Right ventricle myocardium inferior (tissue), 1 donor: ENCODE measurements at places on chromosomes 7 and 10.

- DNase-seq = no peak
Measured at GRCh38 chr10:53601260-53601875, 828.8 kb upstream of the MBL2 start.

DNA sequence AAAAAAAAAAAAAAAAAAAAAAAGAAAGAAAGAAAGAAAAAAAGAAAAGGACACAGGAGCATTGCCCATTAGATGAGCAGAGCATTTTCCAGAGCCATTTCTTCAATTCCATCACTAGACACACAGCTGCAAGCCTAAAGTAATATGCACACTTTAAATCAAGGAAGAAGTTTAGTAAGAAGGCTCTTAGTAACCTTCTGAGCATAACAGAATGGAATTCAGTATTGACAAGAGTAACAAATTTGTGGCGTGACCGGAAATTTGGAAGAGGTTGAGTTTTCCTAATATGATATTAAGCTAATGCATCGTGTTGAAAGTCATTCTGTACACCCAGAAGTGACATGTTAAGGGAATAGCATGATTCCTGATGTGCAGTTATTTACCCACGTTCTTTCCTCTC is 35.3 kb downstream of the SMURF1 start:
- DNase-seq = no peak

DNA sequence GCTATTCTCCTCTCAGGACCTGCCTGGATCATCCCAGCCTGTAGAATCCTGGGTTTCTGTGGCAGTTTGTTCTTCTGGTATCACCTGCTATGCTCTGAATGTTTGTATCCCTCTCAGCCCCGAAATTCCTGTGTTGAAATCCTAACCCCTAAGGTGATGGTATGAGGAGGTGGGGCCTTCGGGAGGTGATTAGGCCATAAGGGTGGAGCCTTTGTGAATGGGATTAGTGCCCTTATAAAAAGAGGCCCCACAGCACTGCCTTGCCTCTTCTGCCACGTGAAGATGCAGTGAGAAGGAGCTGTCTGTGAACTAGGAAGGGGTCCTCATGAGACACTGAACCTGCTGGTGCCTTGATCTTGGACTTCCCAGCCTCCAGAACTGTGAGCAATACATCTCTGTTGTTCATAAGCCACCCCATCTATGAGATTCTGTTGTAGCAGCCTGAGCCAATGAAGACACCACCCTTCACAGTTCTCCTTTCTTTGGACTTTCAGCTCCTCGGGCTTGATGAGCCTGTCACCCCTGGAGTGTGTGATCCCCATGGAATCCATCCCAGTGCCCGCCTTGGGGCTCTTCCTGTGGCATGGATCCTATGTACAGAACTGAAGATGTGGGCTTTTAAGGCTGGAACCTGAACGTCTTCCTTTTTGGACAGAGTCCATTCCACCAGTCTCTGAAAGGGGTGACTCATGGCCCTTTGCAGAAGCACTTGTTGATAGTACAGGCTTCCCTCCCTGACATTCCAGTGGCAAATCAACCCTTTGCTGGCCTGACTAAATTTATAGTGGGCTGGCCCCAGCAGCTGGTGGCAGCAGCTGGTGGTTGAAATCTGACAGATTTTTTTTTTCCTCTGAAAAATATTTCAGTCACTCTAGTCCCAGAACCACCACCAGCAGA is 138.0 kb downstream of the TACC2 start:
- no peak for DNase-seq

GRCh38 chr7:107687656-107688055 is 27.0 kb downstream of the SLC26A4 start:
- no peak for DNase-seq

DNA sequence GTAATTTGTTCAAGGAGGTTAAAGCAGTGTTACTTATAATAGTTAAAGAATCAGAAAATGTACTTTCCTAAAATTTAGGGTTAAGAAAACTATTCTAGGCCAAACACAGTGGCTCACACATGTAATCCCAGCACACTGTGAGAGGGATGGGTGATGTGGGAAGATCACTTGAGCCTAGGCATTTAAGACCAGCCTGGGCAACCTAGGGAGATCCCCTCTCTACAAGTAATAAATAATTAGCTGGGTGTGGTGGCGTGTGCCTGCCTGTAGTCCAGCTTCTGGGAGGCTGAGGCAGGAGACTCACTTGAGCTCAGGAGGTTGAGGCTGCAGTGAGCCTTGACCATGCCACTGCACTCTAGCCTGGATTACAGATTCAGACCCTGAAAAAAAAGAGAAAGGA is 3.6 kb upstream of the STEAP2 start:
- no peak for DNase-seq

GRCh38 chr10:110903280-110904278 is 15.4 kb downstream of the BBIP1 start:
- no peak for DNase-seq

DNA sequence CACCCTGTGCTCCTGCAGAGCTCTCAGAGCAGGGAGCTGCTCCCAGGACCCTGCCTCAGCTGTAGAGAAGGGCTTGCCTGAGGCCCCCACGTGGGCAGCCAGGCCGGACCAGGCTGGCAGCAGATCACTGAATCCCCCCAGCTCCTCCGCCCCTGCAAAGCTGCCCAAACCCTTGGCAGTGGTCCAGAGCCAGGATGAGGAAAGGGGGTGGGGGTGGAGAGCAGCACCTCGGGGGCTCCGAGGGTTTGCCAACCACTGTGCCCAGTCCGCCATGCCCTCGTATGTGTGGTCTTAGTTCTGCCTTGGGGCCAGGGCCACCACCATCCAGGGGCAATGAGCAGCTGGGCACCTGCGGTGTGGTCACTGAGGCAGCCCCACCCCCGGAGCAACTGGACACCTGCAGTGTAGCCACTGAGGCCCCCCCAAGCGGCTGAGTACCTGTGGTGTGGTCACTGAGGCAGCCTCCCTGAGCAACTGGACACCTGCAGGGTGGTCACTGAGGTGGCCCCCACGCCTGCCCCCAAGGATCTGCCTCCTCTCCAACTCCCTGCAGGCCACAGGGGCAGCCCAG is 90.8 kb downstream of the TCERG1L start:
- no peak for DNase-seq

DNA sequence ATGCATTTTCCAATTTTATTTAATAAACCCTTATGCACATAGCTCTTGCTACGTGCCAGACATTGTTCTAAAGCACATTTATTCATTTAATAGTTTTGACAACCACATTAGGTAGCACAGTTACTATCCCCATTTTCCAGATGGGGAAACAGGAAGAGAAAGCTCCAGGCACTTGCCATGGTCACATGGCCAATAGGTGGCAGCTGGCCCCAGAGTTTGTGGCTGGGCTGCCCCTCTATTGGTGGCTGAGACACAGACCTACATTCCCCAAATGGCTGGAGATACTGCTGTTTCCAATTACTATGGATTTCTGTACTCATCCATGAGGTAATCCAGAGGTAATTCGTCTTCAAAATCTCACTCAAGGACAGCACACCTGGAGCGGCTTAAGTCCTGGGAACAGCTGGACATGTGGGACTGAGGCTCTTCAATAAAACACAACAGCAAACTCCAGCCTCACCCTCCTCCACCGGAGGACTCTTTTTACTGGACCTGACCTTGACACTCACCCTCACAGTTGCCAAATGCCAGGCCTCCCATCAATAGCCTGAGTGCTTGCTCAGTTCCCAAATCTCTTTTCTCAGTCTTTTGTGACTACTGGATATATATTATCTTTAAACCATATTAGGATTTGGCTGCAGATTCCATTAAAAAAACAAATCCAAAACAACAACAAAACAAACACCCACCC is 106.1 kb downstream of the CLEC2L start:
- DNase-seq = no peak

- DNase-seq = no peak
Measured at GRCh38 chr10:93745408-93746065, 12.2 kb upstream of the LGI1 start.

GRCh38 chr10:29403208-29403607 is 114.3 kb downstream of the LYZL1 start:
- no peak for DNase-seq

GRCh38 chr10:115082506-115082905 is 10.7 kb upstream of the ATRNL1 start:
- no peak for DNase-seq

DNA sequence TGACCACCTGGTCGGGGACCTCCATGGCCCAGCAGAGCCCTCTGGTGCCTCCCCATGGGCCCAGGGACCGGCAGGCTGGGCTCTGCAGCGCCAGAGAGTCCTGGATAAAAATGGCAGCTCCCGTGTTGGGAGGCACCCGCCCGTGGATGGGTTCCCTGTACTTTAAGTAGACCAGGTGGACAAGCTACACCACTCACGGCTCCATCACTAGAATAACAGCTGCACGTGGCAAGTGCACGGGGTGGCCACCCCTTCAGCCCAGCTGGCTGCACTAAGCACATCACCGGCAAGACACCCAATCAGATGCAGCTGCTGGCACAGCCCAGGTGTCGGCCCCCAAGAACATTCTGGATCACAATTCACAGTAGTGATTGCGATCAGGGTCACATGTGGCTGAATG is 69.8 kb downstream of the DIP2C start:
- no peak for DNase-seq

- DNase-seq = no peak
Measured at GRCh38 chr10:113711142-113711541, 31.4 kb downstream of the CASP7 start.

DNA sequence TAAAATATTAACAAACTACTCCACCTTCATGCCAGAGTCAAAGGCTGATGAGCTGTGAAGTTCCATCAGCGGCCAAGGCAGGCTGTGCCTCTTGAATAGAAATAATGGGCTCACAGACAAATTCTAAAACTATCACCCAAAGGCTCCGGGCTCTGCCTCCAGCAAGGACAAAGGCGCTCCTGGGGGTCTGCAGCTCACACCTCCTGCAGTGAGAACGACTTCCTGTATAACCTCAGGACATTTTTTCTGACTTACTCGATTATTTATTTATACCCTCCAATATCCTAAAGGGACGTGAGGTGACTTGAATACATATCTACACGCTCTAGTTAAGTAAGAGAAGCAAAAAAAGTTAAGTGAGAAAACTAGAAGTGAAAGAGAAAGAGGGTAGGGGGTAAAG is 500.7 kb downstream of the CCSER2 start:
- DNase-seq = no peak

DNA sequence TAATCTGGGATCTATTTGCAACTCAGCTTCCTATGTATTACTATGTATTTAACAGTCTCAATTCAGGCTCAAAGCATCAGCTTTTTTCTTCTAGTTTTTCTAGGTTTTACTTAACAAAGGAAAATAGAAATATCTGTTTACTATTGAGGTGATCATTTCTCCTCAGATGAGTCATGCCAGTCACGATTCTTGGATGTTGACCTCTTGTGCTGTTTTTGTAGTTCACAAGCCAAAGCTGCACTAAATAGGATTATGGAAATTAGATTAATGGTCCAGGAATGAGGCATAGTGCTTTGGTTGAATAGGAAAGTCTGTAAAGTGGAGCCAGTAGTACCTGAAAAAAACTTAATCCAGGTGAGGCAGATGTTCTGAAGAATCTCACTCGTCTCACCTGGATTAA is 198.3 kb upstream of the KAT6B start:
- DNase-seq = no peak

GRCh38 chr10:58898854-58899573 is 277.4 kb upstream of the PHYHIPL start:
- DNase-seq = no peak

DNA sequence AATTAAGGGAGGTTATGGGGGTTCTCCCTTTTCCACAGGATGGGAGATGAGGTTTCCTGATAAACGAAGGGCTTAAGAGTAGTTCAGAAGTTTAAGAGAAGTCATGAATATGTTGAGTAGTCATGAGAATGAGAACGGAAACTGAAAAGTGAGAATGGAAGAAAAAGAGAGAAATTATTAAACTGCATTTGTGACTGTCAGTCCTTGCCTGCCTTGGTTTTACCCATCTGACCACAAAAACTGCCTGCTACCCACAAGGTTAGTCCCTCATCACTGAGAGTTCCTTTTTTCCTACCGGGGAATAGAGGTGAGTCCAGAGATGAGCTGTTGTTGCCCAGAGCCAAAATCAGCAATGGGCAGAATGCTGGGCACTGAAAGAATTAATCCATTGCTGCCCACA is 174.1 kb upstream of the BET1 start:
- no peak for DNase-seq

DNA sequence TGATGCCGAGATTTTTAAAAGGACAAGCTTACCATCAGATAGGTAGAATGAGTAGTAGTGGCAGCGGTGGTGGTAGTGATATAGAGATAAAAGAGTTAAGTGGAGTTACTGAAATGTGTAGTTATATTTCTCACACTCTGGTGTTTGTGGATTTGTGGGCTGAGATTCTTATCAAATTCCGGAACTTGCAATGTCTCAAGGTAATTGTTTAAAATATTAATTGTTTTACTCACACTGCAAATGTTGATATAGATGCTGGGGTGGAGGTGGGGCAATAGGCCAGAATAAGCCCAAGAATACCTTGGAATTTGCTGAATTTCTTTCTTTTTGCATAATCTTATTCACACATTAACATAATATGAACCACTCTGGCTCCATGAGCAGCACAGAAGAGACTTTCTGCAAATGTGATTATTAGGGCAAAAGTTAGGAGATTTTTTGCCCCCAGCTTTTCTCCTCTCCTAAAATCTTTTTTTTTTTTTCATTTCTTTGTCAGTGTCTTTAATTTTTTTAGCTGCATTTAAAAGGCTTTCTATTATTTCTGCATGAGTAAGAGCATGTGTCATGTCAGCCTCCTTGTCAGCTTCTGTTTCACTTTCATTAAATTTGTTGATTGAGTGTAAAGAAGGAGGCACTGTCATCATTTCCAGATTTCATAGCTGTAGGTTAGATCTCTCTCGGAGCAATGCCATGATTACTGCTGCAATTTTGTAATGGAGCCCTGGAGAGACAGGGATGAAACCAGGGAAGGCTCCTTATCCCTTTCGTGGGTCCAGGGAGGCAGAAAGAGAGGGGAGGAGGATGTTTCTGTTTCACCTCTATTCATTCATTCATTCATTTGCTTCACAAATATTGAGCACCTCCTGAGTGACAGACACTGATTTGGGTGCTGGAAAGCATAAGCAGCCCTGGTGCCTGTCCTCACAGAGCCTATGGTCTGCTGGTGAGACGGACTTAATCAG is 13.1 kb upstream of the SGMS1 start:
- DNase-seq = no peak

DNA sequence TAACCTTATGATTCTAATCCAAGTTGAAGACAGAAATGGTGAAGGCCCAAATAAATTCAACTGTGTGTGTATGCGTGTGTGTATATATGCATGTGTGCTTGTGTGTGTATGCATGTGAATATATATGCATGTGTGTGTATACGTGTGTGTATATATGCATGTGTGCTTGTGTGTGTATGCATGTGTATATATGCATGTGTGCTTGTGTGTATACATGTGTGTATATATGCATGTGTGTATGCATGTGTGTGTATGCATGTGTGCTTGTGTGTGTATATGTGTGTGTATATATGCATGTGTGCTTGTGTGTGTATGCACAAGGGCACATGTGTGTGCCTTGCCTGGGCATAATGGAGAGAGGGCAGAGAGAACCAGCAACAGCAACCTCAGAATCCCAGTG is 184.7 kb upstream of the PLPP4 start:
- DNase-seq = no peak

- DNase-seq = no peak
Measured at GRCh38 chr7:15612205-15612604, 50.4 kb upstream of the AGMO start.

- no peak for DNase-seq
Measured at GRCh38 chr7:1421020-1421790, 38.1 kb downstream of the MICALL2 start.
